ENCODE measurements at places on chromosomes 6 and 20.

DNA sequence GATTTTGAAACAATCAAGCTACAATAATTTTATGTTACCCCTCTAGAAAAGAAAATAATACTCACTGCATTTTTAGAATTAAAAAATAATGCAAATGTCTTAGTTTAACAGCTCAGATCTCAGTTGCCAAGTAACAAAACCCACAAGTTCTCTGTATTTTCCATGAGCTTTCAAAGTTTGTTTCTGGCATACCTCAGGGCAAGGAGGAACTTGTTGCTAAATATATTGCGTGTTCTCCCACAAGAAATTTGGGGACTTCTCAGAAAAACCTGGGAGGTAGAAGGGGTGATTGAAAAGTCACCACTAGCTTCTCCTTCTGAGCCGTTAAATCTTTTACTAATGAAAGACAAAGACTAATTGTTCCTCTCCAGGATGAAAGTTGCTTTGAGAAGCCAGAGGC, 236.8 kb upstream of the MARCKS start:
- DNase-seq, result no peak

DNA sequence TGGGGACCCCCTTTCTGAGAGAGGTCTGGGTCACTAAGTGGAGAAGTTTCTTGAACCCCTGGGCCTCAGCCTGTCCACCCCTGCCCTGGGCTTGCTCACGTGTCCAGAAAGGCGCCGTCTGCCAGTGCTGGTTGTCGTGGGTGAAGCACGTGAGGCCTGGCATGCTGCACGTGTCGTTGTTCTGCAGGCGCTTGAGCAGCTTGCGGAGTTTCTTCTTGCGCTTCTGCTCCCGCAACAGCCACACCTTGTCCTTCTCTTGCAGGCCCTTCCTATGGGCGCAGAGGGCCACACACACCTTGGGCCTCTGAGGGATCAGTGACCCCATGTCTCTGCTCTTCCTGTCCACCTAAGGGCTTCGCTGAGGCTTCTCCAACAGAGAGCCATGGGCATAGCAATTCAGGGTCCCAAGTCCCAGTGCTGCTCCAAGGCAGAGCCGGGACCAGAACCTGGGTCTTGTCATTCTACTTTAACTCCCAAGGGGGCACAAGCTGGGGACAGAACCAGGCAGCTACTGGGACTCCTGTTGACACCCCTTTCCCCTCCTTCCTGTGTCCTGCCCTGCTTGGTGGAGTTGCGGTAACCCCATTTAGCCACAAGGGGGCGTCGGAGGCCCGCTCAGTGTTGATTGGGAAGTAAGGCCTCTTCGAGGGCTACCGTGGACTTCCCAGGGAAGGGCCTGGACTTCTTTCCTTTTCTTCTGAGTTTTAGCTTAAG, 121.8 kb downstream of the SULF2 start:
- peak; percentile 83 for DNase-seq

DNA sequence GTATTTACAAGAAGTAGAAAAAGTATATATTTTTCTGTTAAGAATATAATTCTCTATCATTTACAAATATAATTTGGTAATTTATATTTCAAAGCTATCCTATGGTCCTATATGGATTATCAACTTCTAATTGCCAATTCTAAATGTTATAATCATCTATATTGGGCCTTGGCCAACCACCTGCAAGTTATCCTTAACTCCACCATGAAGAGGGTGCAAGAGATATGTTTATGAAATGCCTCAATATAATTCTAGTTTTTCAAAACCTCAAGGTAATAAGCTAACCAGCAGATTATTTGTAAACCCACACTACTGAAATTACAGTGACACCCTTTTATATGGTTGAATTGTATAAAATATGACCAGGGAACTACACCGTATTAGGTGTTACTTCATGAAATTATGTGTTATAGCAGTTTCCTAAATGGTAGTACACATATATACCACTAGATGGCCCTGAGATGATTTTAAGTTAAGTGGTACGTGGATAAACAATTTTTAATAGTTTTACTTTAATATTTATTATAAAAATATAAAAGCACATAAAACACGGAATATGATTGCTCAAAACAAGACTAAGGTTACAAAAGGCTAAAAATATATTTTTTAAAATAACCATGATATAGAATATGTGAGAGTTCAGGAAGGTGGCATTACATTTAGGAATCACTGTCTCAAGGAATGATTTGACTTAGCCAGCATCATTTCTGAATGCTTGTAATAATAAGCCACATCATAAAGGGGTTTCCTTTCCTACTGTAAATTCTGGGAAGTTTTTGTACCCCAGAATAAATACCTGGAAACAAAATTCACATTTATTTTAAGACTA, 9.8 kb upstream of the PNISR start:
- peak; percentile 24 for DNase-seq

DNA sequence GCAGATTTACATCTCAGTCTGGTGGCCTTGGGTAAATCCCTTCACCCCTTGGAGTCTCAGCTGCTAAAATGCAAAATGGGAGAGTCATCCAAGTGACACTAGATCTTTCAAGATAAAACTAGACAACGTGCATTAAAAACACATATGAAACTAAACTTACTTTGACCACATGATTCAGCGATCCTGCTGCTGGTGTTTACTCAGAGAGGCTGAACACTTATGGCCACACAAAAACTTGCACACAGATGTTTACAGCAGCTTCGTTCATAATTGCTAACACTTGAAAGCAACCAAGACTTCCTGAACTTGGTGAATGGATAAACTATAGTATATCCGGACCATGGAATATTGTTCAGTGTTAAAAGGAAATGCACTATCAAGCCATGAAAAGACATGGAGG, 55.3 kb upstream of the GPR6 start:
- no peak for DNase-seq

DNA sequence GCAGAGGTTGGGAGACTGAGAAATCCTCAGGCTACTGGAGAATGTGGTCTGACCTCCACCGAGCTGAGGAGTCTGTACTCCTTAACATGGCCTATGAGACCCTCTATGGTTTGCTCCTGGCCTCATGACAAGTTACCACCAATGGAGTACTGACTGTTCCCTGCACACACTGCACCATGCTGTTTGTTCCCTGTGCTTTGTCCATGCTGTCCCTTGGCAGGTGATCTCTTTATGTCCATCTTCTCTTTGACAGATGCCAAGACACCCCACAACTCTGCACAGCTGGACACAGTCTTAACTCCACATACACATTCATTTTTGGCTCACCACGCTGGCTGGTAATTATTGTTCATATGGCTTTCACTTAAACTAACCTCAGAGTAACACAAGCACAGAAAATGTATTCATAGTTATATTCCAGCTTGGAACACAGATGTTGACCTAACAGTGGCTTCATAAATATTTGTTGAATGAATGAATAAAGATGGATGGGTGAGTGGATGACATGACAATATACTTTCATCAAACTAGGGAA, 258.0 kb downstream of the ATXN1 start:
- no peak for DNase-seq

DNA sequence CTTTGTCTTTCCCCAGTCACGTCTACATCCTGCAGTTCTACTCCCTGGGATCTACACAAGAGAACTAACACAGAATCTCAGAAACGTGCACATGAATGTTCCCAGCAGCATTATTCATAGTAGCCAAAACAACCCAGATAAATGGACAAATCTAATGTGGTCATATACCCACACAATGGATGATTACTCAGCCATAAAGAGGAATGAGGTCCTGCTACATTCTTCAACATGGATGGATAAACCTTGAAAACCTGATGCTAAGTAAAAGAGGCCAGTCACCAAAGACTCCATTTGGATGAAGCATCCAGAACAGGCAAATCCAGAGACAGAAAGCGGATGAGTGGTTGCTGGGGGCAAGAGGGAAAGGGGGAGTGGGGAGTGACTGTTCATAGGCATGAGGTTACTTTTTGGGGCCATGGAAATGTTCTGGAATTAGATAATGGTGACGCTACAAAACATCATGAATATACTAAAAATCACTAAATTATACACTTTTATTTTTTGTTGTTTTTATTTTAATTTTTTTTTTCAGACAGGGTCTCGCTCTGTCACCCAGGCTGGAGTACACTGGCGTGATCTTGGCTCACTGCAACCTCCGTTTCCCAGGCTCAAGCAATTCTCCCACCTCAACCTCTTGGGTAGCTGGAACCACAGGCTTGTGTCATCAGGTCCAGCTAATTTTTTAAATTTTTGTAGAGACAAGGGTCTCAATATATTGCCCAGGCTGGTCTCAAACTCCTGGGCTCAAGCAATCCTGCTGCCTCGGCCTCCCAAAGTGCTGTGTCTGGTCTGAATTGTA, 50.8 kb upstream of the DSN1 start:
- no peak for DNase-seq

DNA sequence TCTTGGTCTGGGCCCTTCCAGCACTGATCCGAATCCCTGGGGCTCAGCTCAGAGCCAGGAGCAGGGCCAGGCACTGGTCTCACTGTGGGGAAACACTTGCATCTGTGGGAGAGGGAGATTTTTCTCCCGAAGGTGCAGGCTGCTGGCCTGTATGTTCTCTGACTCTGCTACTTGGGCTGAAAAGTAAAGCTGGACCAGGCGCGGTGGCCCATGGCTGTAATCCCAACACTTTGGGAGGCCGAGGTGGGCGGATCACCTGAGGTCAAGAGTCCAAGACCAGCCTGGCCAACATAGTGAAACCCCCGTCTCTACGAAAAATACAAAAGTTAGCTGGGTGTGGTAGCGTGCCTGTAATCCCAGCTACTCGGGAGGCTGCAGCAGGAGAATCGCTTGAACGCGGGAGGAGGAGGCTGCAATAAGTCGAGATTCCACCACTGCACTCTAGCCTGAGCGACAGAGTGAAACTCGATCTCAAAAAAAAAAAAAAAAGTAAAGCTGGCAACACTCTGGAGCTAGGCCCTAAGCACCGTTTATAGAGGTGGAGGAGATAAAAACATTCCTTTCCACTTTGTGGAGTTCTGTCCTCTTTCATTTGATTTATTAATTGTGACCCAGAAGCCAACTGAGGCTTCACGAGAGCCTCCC, 41.7 kb downstream of the JPH2 start:
- no peak for DNase-seq

DNA sequence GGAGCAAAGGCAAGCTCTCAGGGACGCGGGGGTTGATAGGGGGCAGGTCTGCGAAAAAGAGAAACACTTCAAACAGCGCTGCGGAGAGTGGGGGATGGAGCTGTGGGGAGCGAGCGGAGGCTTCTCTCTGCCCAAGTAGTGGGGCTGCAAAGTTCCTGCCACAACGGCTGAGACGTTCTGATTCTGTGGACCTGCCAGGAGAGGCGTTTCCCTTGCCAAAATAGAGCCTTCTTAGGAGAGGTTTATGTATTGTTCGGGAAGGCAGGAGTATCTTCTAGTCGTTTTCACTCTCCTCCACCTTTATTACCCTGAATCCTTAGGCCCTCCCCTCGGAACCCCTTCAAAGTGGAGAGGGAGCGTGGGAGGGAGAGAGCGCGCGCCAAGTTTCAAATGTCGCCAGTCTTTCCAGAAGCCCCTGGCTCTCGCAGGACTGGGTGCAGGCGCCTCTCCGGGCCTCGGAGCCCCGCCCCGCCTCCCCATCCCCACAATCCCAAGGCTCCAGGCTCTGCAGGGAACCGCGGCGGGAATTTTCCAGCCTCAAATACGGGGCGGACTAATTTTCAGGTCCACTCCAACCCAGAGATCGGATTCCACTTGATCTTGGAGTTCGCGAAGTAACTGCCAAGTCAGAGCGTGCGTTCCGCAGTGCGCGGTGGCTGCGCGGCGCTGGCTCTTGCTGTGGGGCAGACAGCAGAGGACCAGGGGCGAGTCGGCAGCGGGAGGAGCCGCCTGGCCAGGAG, 10.0 kb upstream of the POU3F2 start:
- no peak for DNase-seq

DNA sequence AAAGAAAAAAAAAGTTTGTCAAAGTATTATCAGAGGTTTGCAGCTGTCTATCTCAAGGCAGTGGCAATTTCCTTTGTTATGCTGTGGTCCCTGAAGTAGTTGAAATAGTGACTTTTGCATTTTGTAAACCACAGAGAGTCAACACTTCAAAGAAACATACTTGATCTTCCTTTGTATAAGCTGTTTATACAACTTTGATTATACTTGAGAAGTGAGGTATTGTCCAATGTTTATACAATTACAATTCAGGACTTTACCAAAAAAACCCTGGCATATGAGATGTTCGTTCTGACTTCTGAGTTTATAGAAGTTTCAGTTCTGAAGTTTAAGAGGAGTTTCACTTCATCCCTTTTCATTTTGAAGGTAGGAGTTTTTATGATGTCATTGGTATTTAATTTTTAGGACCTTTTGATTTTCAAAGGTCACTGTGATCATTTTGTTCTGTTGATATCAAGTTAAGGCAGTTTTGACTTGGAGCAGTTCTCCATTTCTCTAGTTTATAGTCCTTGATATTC, 4.0 kb downstream of the STK4 start:
- no peak for DNase-seq

DNA sequence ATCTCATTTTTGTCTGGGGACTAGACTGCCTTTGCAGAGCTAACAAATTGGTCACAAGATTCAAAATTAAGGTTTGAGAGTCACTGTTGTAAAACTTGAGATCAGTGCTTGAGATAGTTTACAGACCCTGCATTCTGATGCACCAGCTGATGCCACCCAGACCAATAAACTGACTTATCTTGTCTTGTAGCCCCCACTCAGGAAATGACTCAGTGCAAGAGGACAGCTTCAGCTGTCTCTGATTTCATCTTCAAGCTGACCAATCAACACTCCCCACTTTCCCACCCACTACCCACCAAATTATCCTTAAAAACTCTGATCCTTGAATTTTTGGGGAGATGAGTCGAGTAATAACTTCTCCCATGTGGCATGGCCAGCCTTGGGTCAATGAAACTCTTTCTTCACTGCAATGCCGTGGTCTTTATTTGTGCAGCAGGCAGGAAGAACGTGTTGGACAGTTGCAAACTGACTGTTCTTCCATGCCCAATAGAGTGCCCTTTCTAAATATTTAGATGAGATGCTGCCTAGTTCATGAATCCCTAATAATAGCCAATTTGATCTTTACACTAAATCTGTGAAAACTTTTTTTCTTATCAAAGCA, 48.3 kb upstream of the PROKR2 start:
- no peak for DNase-seq

- no peak for DNase-seq
These were observed 2.3 kb downstream of the CCND3 start for GRCh38 chr6:41939176-41939847.

DNA sequence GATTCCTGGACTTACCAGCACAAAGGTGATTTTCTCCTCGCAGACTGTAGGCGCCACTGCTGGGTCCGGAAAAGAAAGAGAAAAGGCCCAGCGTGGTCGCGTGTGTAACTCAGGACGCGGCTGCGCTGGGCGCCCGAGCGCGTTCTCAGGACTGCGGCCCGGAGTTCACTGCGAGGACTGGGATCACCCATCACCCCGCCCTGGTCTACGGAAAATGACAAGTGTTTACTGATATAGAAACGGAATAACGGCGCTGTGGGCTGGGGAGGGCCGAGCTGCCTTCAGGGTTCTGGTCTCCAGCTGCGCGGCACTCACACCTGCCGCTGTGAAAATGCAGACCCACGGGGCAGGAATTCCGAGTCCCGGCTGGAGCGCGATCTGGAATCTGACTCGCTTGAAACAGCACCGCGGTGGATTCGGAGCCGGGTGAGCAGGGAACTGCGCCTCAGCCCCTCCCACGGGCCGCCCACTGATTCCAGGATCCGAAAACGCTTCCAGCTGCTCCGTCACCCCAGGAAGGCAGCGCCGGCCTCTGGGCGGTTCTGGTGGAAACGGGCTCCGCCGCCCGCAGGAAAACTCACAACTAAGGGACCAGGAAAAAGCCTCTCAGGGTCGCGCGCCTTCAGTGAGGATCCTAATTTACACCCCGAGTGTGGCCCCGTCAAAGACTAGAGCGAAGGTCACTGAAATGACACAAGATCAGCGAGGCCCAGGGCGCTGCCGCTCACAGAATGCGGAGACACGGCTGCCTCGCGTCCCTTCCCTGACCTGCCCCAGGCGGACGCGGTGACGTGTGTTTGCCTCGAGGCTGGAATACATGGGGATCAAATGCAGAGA, 34.5 kb downstream of the HLA-A start:
- peak; percentile 74 for DNase-seq

Measured in GM13977 (cell line).